Bronchial epithelial cell (primary cell): ENCODE measurements at places on chromosomes 5 and 9. TPM values are rescaled to one million over a fixed set of nuclear protein-coding genes. Genes with fewer than 3 reads are reported as not detected.
A peak's percentile ranks its signal among the peaks of the same experiment; 100 is the strongest.

DNA sequence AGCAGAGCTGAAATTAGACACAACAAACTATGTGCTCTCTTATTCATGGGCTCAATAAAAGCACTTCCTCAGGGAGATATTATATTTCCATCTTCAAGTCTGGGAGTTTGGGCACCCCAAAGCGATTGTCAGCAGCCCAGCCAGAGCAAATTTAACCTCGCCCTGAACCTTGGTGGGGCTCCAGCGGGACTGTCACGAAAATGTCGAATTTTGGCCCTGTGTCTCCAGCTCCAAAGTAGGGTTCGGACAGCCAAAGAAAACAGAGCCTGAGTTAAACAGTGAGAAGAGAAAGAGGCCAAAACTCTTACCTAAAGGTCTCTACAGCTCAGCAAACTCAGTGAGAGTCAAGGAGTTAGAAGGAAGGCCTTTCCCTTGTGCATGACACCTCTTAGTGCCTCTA, 432.9 kb downstream of the SPATA31D1 start:
- no peak for DNase-seq

GRCh38 chr5:72109625-72110024, 2.4 kb downstream of the MAP1B start:
- no peak for DNase-seq

GRCh38 chr5:150305095-150305494, 2.4 kb upstream of the ARSI start:
- no peak for DNase-seq

The MEIKIN gene
- not detected in 2 replicates for total RNA-seq

The PHYHD1 gene
- total RNA-seq = 1.1 and 3.8 TPM in 2 replicates

GRCh38 chr9:68577774-68578591, 37.3 kb upstream of the TMEM252 start:
- DNase-seq = no peak

DNA sequence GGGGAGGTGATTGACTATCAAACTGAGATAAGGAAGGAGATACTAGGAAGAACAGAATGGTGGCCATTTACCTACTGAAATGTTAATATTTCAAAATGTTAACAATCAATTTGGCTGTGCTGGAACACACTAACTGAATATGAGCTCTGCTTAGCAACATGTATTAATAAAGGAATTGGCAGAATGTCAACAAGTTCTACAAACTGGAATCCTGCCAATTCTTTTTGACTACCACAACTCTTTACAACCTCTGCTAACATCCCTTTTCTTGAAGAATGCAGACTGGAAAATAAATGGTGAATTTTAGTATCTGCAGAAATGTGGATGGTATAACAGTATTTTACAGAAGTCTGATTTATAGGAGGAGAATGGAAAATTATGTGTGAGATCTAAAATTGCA, 446.4 kb downstream of the ISL1 start:
- DNase-seq = peak; percentile 59

DNA sequence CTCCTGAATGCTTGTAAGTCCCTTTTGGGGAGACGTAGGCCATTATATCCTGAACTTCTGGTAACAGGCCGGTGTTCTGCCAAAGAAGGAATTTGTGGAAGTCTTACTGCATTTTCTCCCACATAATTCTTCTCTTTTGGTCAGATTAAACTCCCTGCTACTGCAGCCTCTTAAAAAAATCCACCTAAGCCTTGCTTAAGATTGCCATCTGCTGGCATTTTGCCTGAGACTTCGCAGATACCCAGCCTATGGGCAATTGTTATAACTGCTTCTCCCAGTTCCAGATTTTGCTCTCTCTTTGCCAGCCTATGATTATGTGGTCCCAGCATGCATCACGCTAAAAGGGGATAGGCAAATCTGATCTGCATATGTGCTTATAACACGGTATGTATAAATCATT, 391.6 kb upstream of the CHD1 start:
- DNase-seq = peak; percentile 2

- DNase-seq = peak; percentile 55
These were observed 198.6 kb upstream of the SH3GL2 start for GRCh38 chr9:17380126-17380861.

DNA sequence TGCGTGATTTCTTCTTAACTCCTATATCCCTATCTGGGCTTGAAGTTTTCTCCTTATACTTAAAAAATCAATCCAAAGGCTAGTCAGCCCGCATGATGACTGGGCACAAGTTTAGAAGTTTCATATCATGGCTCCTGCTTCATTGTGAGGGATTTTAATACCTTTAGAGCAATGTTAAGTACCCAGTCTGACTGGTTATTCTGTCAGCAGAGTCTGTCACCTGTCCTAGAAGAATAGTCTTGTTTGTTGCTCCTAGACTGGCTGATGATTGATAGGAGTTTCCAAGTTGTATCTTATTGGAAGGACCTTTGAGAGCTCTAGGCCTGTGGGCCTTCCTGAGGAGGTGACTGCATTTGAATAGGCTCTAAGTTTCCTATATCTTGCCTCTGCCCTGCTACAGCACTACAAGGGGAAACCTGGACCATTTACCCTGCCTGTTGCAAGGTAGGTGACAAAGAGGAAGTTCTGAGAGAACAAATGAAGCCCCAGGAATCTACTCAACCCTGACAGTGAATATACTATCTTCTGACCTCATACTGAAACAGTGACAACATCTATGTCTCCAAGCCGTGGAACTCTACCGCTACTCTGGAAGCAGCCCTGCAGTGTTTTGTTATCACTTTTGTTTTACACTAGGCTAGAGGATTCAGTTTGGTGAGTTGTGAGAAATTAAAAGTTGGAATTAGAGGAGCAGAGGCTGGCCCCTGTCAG, 66.5 kb downstream of the F2RL2 start:
- DNase-seq = no peak

GRCh38 chr9:100322954-100323536, 29.7 kb downstream of the TEX10 start:
- DNase-seq = peak; percentile 40

- no peak for DNase-seq
These were observed 107.2 kb downstream of the C5orf15 start for GRCh38 chr5:133861161-133861737.
